ENCODE measurements at places on chromosomes 2 and 18.

DNA sequence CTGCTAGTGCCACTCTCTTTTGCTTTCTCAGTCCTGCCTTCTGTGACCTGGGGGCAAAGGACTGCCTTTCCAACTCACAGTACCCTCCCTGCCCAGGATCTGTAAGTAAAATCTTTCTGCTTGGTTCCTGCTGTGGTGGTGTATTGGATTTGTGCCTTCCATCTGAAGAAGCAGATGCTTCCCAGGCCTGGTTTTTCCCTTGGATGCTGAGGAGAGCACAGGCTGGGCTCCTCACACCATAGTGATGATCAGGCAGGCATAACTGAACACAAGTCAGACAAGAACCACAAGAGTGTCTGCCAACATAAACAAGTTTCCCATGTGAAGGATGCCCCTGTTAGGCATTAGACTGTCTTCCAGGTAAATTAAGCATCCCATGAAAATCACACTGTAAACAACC is 121.3 kb upstream of the NRXN1 start:
- no peak for DNase-seq

- DNase-seq: no peak
Observed at GRCh38 chr18:79938196-79938595, 13.3 kb downstream of the SLC66A2 start.

GRCh38 chr2:55441280-55441892 is 21.7 kb upstream of the CCDC88A start:
- no peak for DNase-seq

DNA sequence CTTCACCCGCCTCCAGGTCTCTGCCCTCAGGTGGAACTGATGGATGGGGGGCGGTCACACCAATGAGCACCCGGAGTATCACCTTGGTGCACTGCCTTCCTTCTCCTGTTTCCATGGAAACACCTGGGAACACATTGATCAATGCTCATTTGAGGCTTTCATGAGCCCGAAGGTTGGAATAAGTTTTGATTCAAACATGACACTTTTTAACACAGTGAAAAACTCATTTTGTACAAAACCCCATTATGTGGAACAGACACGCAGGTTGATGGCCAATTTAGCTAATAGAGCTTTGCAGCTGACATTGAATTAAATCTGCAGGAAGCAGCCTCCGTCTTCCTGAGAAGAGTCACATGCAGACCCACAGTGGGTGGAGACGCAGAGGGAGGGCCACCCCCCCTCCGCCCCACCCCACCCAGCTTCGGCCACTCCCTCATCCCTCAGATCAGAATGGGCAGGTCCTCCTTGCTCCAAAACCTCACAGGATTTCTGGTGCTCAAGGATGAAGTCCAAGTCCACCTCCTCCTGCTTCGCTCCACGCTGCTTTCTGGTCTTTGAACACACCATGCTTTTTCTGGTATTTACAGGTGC is 96.0 kb upstream of the MYCN start:
- DNase-seq: no peak

- DNase-seq: no peak
Observed at GRCh38 chr18:22166069-22166950, 3.1 kb upstream of the GATA6 start.

- no peak for DNase-seq
Observed at GRCh38 chr2:128282976-128283810, 35.5 kb downstream of the HS6ST1 start.

- DNase-seq: no peak
Observed at GRCh38 chr2:24658531-24659202, 134.5 kb downstream of the PTRHD1 start.

DNA sequence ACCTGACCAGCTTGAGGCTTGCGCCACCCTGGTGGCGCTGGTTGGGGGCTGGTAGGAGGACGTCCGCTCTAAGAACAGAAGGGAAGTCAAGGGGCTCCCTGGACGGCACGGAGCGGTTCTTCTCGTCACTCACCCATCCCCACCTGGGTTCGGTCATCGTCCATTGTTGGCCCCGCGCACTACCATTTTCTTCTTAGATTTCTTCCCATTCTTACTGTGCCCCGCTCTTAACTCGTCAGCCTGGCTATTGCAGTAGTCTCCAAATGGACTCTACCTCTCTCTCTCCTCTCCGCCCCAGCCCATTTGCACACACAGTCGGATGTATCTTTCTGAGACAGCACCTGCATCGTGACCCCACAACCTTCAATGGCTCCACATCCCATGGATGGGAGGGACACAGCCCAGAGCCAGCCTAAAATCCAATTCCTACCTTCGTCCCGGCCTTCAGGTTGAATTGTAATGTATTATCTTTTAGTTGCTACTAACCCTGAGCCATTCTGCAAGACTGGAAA is 814 bp upstream of the RAB1A start:
- no peak for DNase-seq

DNA sequence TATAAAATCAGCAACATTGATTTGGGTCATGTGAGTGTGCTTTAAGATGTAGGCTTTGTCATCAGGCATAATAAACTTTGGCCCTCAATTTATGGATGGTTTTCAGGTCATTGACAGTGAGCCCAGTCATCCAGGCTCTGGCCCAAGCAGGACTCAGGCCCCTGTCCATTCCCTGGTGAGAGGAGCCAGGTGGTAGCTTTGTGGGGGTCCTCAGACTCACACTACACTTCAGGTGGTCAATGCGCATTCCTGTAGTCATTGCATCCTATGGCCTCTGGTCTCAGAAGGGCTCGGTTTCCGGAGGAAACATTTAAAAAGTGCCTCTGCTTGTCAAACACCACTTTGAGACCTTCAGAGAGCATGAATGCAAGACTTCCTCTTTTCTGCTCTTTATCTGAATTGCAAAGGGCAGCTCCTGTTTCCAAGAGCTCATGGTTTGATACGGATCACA is 20.2 kb downstream of the LGALSL start:
- DNase-seq: no peak

All from myocyte (in vitro differentiated cells).